ENCODE measurements at places on chromosomes 12 and 14.

GRCh38 chr12:32558903-32559302 is 120.2 kb upstream of the DNM1L start:
- DNase-seq = no peak

DNA sequence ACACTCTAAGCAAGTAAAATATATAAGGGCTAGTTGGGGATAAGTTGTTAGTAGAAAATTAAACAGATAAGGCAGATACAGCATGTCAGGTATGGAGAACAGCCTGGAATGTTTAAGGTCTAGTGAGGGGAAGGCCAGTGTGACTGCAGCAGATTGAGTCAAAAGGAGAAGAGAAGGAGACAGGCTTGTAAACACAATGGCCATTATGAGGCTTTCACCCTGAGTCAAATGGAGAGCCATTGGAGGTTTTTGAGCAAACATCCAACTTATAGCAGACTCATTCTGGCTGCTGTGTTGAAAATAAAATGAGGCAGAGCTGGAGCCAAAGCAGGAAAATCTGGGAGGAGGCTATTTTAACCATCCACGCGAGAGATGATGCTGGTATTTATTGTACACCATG is 142.0 kb downstream of the DUSP6 start:
- no peak for DNase-seq

DNA sequence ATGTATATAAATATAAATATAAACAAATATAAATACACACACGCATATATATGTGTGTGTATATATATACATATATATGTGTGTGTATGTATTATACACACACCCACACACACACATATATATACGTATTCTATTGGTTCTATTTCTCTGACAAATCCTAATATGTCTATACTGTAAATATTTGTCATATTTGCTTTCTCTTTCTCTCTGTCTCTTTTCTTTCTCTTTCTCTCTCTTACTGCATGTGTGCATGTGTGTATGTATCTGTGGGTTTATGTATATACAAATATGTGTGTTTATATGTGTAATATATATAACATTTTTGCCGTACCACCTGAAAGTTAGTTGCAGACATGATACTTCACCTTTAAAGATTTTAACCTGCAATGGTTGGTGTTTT is 174.2 kb upstream of the PLEKHG7 start:
- DNase-seq = no peak

GRCh38 chr12:54033980-54034784 is 1.3 kb downstream of the HOXC5 start:
- DNase-seq = no peak

GRCh38 chr14:98966475-98967162 is 305.4 kb downstream of the BCL11B start:
- no peak for DNase-seq

DNA sequence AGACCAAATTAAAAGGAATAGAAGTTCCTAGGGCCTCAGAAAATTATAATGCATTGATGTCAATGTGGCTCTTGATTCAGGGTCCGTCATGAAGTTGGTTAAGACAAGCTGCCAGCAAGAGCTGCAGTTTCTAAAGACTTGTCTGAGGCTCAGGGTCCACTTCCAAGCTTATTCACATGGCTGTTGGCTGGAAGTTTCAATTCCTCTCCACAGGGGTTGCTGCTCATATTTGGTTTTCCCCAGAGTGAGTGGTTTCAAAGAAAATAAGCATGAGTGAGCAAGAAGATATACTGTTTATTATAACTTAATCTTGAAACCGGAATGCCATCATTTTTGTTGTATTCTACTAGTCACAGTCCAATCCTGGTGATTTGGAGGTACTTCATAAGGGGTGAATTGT is 1247.4 kb downstream of the LRFN5 start:
- no peak for DNase-seq

Data from activated CD4-positive, CD25-positive, alpha-beta regulatory T cell treated with anti-CD3 and anti-CD28 coated beads, Interleukin-2, amount 50 U/mL, for 16 hours (primary cell).